Heart left ventricle (tissue), 16 donors: ENCODE measurements at places on chromosomes 3 and 15. TPM values are rescaled to one million over a fixed set of nuclear protein-coding genes. Genes with fewer than 3 reads are reported as not detected.

The TMEM108 gene
- 2.8 TPM for total RNA-seq

GRCh38 chr3:81643721-81644120 lies 117.7 kb downstream of the GBE1 start:
- H3K27me3 ChIP-seq: no peaks in the 10 kb centered on the region
- no peak overlapping the region for H3K4me3 ChIP-seq
- no peaks in the 10 kb centered on the region for H3K4me1 ChIP-seq
- peaks cover 36% of the 10 kb centered on the region for H3K36me3 ChIP-seq
- H3K27ac ChIP-seq: no peak overlapping the region

DNA sequence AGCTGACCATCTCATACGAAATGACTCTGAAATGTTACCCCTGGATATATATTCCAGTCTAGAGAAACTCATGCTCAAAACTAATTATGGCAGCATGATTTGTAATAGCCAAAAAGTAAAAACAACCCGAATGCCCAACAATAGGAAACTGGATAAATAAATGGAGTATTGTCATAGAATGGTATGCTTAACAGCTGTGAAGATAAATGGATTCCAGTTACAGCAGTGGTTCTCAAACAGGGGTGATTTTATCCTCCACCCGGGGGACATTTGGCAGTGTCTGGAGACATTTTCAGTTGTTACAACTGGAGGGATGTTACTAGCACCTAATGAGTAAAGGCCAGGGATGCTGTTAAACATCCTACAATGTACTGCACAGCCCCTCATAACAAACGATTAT lies 52.3 kb upstream of the PIAS1 start:
- no peaks in the 10 kb centered on the region for H3K4me1 ChIP-seq
- no peak for DNase-seq
- no peaks in the 10 kb centered on the region for H3K27me3 ChIP-seq
- H3K36me3 ChIP-seq: no peaks in the 10 kb centered on the region
- H3K4me3 ChIP-seq: no peak overlapping the region

DNA sequence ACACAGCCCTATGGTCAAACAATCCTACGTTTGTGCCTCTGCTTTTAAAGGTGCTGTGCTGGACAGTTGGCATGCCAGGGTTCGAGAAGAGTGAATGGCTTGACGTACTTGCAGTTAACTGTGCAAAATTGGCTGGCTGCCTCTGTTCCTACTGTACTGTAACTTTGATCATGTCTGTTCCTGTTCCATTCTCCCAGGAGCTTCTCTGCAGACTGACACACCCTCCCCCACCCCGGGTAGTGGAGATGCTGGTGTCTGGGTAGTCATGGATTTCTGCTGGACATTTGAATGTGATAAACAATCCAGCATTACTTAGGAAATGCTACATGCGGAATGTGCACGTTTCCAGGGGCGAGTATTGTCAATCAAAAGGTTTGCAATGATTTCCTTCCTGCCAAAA lies 6.5 kb upstream of the VILL start:
- no peaks in the 10 kb centered on the region for H3K27me3 ChIP-seq
- H3K27ac ChIP-seq: no peak overlapping the region
- H3K36me3 ChIP-seq: no peaks in the 10 kb centered on the region
- peaks cover 7% of the 10 kb centered on the region for H3K4me1 ChIP-seq

The EXD1 gene
- not detected for total RNA-seq

- no peaks in the 10 kb centered on the region for H3K36me3 ChIP-seq
- H3K27me3 ChIP-seq: no peaks in the 10 kb centered on the region
- DNase-seq: no peak
- H3K4me1 ChIP-seq: no peaks in the 10 kb centered on the region
These were observed 441.6 kb upstream of the NAALADL2 start for GRCh38 chr3:174417573-174417972.

GRCh38 chr3:39222462-39222861 lies 30.1 kb upstream of the XIRP1 start:
- H3K36me3 ChIP-seq: no peaks in the 10 kb centered on the region
- peaks cover 25% of the 10 kb centered on the region for H3K4me1 ChIP-seq
- H3K27me3 ChIP-seq: no peaks in the 10 kb centered on the region

DNA sequence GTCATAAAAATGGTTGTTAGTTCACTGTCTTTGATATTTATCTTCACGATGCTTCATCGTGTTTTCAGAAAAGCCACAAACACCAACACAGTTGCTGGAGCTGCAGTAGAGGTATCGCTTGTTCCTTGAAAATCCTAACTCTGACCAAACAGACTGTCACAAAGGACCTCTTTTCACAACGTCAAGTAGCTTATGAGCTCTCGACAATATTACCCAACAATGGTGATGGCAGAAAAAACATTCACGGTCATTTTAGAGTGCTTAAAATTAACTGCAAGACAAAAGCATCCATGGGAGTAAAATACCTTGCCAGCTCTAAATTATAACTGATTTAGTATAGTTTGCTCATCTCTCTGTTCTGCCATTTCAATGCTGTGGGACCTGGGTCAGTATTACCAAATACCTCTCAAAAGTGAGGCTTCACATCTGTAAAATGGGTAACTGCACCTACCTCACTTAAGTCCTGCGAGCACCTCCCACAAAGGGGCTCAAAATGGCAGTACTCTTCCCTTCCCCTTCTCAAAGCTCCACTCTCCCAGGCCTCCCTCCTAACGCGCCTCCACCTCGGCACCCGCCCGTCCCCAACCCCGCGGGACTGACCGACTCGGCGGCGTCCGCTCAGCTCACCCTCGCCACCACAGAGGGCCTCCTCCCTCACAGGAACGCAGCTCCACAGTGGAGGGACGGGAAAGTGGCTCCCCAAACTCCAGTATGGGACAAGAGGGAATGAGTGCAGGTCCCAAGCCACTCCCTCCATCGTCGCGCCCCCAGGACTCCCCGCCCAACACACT lies 546 bp downstream of the TRIM59 start:
- H3K27ac ChIP-seq: no peak overlapping the region
- peaks cover 4% of the 10 kb centered on the region for H3K27me3 ChIP-seq
- DNase-seq: no peak
- H3K4me3 ChIP-seq: peak overlapping the region; percentile 29
- no peaks in the 10 kb centered on the region for H3K36me3 ChIP-seq
- peaks cover 9% of the 10 kb centered on the region for H3K4me1 ChIP-seq

The IQGAP1 gene
- 28.6 TPM for total RNA-seq

The MASP1 gene
- total RNA-seq: 188 TPM

The PTX3 gene
- 0.56 TPM for total RNA-seq

DNA sequence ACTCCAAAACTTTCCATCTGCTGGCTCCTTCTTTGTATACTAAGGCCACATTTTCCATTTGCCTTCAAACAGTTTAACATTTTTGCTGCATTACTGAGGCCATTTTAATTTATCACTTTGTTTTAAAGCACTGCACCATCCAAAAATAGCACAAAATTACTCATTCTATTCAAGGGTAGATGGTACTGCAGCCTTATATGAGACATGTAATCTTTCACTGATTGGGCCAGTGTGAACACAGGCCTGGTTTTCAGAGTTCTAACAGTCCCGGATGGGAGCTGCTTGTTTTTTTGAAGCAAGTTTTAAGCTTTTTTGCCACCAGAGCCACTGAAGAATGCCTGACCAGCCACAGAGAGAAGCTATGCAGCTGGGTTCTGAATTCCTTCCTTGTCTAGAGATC lies 172.3 kb upstream of the TSC22D2 start:
- H3K36me3 ChIP-seq: no peaks in the 10 kb centered on the region
- H3K4me3 ChIP-seq: no peak overlapping the region
- no peaks in the 10 kb centered on the region for H3K27me3 ChIP-seq
- peaks cover 5% of the 10 kb centered on the region for H3K4me1 ChIP-seq

DNA sequence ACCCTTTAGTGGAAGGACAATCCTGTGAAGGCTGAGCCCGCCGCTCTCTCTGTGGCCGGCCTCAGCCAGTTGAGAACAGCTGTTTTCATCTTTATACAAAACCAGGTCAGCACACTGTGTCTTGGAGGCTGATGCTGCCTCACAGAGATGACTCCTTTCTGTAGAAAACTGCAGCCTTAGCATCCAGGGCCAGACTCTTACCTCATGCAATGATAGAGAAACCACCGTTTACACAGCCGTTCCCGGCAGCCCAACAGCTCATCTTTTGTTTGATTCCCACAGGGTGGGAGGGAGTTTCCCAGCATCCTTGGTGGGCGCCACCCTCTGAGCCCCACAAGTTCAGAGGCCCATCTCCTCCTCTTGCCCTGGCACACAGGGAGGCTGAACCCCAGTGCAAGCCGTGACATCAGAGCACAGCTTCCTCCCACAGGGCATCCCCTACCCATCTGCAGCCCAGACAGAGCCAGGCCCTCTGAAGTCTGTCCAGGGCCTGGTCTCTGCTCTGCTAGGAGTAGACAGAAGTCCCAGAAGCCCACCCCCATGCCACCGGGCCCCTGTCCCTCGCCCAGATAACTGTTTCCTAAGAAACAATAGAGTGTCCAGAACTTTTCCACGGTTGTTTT lies 105.0 kb downstream of the LRRK1 start:
- no peaks in the 10 kb centered on the region for H3K27me3 ChIP-seq
- DNase-seq: peak; percentile 49
- H3K36me3 ChIP-seq: no peaks in the 10 kb centered on the region
- peak overlapping the region; percentile 54 for H3K27ac ChIP-seq
- H3K4me3 ChIP-seq: no peak overlapping the region

The ATG3 gene
- total RNA-seq: 62.3 TPM

- H3K36me3 ChIP-seq: no peaks in the 10 kb centered on the region
- peaks cover 56% of the 10 kb centered on the region for H3K27me3 ChIP-seq
- H3K4me1 ChIP-seq: no peaks in the 10 kb centered on the region
- no peak for DNase-seq
- no peak within 1 kb of the TSS for H3K4me3 ChIP-seq
These were observed at the start of gene ANKRD34C for GRCh38 chr15:79282371-79283251. Gene ANKRD34C (plus strand): TSS chr15:79282722. CDS start chr15:79293285, 10,563 bp downstream.

GRCh38 chr15:66884661-66885237 lies 180.7 kb upstream of the SMAD3 start:
- H3K36me3 ChIP-seq: no peaks in the 10 kb centered on the region
- peak; percentile 32 for DNase-seq
- peaks cover 44% of the 10 kb centered on the region for H3K4me1 ChIP-seq

The TNIK gene
- total RNA-seq: 51.6 TPM

The SLC12A8 gene
- not detected for total RNA-seq

DNA sequence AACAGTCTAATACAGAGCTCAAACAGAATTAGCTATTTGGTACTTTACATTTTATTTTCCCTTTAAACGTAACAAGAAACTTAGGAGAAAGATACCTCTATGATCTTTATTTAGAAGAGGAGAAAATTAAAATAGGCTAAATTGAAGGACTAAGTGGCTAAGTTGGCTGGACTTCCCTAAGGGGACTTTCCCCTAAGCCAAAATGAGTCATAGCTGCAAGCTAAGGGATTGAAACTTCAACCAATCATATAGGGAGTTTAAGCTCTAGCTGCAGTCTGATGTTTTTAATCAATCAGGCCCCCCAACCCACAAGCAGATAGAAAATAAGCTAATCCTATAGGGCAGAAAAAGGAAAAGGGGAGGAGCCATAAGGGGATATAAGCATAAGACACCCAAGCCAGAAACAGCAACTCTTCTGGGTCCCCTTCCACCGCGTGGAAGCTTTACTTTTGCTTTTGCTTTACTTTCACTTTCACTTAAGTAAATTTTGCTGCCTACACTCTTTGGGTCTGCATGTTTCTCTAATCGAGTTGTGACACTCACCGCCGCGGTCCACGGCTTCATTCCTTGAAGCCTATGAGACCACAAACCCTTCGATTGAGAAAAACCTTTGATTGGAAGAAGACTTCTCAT lies 1108.5 kb upstream of the EPHA6 start:
- no peaks in the 10 kb centered on the region for H3K27me3 ChIP-seq
- no peaks in the 10 kb centered on the region for H3K4me1 ChIP-seq
- no peak overlapping the region for H3K27ac ChIP-seq
- H3K4me3 ChIP-seq: no peak overlapping the region

The C3orf70 gene
- 2.2 TPM for total RNA-seq

DNA sequence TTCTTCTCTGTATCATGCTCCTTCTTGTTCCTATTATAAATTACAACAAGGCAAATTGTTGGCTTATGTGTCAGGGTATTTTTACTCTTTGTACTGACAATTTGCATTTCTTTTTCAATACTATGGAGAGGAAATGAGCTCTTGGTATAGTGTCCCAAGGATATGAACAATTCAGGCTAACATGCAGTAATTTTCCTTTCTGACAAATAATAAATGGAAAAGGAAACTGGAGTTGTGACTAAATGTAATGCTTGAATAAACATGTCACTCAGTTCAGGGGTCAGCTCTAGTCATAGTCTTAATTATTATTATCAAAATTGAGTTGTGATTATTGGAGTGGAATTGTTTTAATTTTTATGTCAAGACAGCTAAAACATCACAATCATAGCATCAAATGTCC lies 256.0 kb upstream of the ZPLD1 start:
- H3K4me1 ChIP-seq: peaks cover 19% of the 10 kb centered on the region
- no peak overlapping the region for H3K4me3 ChIP-seq
- H3K27me3 ChIP-seq: no peaks in the 10 kb centered on the region
- DNase-seq: no peak
- H3K36me3 ChIP-seq: no peaks in the 10 kb centered on the region

DNA sequence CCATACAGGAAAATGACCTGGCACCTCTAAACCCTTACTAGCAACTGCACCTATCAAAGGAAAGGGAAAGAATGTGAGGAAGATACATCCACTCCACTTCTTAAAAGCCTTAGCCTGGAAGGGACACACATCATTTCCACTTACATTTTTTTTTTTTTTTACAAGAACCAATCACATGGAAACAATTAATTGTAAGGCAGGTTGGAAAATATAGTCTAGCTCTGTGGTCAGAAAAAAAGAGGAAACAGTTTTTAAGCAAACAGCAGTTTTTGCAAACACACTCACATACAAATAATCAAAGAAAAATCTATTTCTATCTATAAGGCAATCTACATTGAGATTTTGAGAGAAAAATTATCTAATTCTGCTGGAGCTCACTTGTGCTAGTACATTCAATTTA lies 98.9 kb upstream of the SPRED1 start:
- H3K4me1 ChIP-seq: no peaks in the 10 kb centered on the region
- no peak overlapping the region for H3K27ac ChIP-seq
- H3K36me3 ChIP-seq: no peaks in the 10 kb centered on the region

The GPR15 gene
- total RNA-seq: not detected

The C3orf85 gene
- total RNA-seq: not detected

The ECE2 gene
- 0.10 TPM for total RNA-seq

DNA sequence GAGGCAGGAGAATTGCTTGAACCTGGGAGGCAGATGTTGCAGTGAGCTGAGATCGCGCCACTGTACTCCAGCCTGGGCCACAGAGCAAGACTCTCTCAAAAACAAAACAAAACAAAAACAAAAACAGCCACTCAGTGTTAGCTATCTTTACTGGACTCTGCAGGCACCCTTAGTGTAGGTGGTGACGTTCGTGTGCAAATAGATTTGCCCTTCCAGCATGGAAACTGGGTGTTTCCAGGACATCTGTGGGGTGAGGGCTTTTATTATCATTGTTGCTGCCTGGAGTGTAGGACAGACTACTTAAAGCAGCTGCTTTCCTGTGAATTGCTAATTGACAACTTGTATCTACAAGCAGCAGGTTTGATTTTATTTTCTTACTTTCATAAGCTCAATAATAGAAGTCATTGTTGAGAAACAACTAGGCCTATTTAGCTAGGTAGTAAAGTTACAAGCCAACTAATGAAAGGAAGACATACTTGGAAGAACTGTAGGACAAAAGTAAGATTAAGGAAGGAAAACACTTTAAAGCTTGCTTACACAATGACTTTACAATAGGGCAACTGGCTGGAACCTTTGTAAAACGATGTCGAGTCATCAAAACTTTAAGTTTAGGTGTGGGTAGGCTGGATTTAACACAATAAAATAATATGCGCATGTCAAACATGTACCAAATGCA lies 25.4 kb upstream of the SPPL2A start:
- no peaks in the 10 kb centered on the region for H3K36me3 ChIP-seq
- H3K27me3 ChIP-seq: no peaks in the 10 kb centered on the region
- no peak overlapping the region for H3K4me3 ChIP-seq
